Umbilical cord (tissue), 2 donors: ENCODE measurements at places on chromosomes 5 and 9. TPM values are rescaled to one million over a fixed set of nuclear protein-coding genes. Genes with fewer than 3 reads are reported as not detected.
A peak's percentile ranks its signal among the peaks of the same experiment; 100 is the strongest.

DNA sequence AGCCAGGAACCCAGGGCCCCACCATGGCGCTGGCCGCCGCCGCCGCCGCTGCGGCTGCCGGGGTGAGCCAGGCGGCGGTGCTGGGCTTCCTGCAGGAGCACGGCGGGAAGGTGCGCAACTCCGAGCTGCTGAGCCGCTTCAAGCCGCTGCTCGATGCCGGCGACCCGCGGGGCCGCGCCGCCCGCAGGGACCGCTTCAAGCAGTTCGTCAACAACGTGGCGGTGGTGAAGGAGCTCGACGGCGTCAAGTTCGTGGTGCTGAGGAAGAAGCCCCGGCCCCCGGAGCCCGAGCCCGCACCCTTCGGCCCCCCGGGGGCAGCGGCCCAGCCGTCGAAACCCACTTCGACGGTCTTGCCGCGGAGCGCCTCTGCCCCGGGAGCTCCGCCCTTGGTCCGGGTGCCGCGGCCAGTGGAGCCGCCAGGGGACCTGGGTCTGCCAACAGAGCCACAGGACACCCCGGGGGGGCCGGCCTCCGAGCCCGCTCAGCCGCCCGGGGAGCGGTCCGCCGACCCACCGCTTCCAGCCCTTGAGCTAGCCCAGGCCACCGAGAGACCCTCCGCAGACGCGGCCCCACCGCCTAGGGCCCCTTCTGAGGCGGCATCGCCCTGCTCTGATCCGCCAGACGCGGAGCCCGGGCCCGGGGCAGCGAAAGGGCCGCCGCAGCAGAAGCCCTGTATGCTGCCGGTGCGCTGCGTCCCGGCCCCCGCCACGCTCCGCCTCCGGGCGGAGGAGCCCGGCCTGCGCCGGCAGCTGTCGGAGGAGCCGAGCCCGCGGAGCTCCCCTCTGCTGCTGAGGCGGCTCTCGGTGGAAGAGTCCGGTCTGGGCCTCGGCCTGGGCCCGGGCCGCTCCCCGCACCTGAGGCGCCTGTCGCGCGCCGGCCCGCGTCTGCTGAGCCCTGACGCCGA, 749 bp downstream of the SOWAHA start:
- no peak for DNase-seq

- peak; percentile 14 for DNase-seq
Observed at GRCh38 chr5:37875051-37875787, 35.4 kb upstream of the GDNF start.

DNA sequence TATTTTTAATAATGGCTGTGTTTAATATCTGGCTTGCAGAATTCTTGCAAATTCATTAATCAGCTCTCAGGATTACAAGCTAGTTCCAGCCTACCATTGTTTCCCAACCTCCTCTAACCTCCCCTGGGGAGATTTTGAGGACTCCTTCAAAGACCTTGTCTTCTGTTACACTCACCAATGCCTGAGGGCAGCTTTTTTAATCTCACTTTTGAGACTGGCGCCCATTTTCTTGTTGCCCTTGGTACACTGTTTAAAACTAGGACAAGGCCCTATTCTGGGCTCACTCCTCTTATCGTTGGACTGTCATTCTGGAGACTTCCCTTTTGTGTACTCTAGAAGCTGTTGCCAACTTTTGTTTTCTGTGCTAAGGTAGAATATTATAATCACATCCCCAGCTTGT, 13.6 kb upstream of the EQTN start:
- no peak for DNase-seq

DNA sequence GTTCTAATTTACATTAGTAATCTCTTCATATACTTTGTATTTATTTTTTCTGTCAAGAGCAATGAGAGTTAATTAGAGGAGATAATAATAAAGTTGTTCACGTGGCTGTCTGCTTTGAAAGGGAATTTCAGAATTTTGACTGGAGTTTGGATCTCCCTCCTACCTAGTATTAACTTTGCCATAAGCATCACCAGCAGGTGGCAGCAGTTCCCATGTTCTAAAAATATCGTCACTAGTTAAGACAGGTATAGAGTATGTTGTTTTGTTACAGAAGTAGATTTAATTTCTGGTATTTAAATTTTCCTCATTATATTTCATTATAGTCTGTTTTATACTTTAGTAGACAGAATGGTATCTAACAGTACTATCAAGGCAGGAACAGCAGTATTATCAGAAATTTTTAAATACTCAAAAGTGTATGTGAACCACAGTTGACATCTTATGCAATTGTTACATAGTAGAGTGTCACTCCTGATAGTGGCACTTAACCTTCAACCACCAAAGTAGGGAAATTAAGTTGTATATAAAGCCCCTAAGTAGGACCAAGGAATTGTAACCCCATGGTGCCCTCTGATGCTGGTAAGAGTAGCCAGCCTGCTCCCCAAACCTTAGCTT, 20.4 kb downstream of the GNPDA1 start:
- DNase-seq = peak; percentile 69

DNA sequence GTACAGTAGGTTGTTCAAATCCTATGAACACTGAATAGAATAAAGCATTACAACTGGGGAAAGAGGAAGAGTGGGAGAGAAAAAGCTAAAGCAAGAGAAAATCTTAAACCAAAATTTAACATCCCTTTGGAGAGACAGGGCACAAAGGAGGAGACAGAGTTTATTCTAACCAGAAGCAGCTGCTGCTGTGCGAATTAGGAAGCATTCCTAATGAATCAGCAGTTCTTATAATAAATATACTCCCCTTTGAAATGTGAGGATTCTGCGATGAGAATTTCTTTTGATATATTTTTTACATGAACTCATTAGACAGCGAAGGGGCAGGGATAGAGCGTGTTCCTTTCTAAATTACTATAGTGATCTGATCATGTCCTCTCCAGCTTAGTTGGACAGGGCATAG, 233.4 kb downstream of the DENND1A start:
- DNase-seq = no peak

Gene CNOT6
- total RNA-seq = 18.8 TPM

GRCh38 chr5:78076351-78076750, 218.1 kb downstream of the AP3B1 start:
- DNase-seq = no peak

GRCh38 chr5:159010661-159011442, 88.9 kb downstream of the EBF1 start:
- DNase-seq = peak; percentile 43

GRCh38 chr5:143807401-143807800, 4.6 kb upstream of the HMHB1 start:
- no peak for DNase-seq

DNA sequence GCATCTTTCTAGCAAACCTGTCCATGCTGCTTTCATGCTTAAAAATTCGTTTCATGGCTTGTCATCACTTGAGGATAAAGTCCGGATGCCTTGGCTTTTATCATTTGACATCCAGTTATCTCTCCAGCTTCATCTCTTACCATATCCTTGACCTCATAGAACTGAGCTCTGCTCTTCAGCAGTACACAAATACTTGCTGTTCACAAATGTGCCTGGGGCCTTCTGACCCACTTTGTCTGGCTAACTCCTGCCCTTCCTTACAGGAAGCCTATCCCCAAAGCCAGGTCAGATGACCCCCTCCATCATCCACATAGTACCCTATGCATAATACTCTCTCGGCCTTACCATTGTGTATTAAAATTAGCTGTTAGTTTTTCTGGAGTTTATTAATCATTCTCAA, 249.1 kb downstream of the SAXO1 start:
- peak; percentile 68 for DNase-seq

- DNase-seq = no peak
Observed at GRCh38 chr9:109907810-109908458, 127.9 kb downstream of the PALM2AKAP2 start.

Gene DPYSL3
- 229 TPM for total RNA-seq

Gene RAD17
- 36.6 TPM for total RNA-seq
